ENCODE measurements at places on chromosomes 4 and X.

DNA sequence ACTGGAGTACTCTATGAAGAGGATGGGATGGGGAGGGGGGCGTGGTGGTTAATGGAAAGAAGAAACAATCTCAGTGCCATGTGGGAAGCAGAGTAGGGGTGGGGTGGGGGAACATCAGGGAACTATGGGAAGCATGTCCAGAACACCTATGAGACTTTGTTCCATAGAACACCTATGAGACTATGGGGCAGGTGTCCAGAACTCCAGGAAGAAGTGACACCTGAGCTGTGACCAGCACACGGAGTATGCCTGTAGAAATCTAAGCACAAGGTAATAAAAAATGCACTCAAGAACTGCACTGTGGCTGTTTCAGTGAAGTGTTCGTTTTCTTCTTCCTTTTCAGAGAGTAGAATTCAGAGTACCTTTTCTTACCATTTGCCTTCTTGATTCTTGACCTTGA is 704.8 kb upstream of the TENM3 start:
- no peak for DNase-seq
- no peaks in the 10 kb centered on the region for H3K4me1 ChIP-seq
- no peak overlapping the region for H3K4me3 ChIP-seq
- no peaks in the 10 kb centered on the region for H3K36me3 ChIP-seq

GRCh38 chrX:16892504-16893362 is 22.6 kb upstream of the RBBP7 start:
- peak; percentile 37 for DNase-seq
- peaks cover 5% of the 10 kb centered on the region for H3K27me3 ChIP-seq
- H3K36me3 ChIP-seq: no peaks in the 10 kb centered on the region
- peaks cover 13% of the 10 kb centered on the region for H3K4me1 ChIP-seq

DNA sequence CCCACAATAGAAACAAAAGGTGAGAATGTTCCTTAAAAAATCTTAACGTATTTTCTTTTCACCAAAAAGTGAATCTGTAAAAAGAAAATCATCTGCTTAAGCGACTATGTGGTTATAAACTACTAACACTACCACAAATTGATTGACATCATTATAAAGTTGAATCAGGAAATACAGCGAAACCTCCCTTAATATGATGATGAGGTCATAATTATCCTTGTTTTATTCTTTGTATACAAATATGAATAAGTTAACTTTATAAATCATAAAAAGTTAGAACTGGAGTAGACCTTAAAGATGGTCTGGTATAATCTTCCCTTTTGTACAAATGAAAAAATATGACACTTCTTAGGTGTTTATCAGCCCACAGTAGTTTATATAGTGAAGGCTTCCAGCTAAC is 35.6 kb downstream of the NFKB1 start:
- H3K27me3 ChIP-seq: no peaks in the 10 kb centered on the region
- peaks cover 49% of the 10 kb centered on the region for H3K4me1 ChIP-seq
- DNase-seq: no peak
- H3K36me3 ChIP-seq: peaks cover 45% of the 10 kb centered on the region
- no peak overlapping the region for H3K4me3 ChIP-seq

DNA sequence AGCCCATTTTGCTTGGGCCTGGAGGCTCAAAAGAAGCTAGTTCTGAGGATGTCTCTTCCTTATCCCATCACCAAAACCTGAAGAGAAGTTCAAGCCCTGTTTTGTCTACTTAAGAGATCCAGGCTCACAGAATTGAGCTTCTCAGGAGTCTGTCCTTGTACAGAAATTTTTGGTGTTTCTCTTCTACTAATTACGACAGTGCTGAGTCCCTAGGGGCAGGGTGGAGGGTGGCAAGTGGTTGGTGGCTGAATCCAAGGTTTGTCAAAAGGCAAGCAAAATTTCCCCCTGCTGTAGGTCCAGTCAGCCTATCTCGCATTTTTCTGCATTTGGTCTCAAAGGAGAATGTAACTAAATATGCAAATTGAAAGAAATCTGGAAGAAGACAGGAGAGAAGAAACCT is 377.9 kb downstream of the SMARCA1 start:
- no peaks in the 10 kb centered on the region for H3K4me1 ChIP-seq
- H3K27me3 ChIP-seq: no peaks in the 10 kb centered on the region
- no peak for DNase-seq
- H3K27ac ChIP-seq: no peak overlapping the region

DNA sequence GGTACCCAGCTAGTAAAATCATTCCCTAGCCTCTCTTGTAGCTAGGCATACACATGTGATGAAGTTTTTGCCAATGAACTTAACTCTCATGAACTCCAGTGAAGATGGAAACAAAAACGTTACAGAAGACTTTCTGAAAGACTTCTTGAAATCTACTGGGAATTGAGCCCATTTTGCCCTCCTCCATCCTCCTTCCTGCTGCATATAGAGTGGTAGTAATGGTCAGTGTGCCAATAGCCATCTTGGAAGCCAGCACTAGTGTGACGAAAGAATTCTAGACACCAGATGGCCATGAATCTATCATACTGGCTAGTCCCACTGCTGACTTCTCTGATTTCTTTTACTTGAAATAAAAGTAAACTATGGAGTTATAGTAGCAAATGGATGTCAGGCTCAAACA is 30.9 kb upstream of the PPA2 start:
- no peak overlapping the region for H3K27ac ChIP-seq
- no peaks in the 10 kb centered on the region for H3K4me1 ChIP-seq
- H3K27me3 ChIP-seq: peaks cover 4% of the 10 kb centered on the region

GRCh38 chr4:180650273-180650672 is 1592.9 kb upstream of the TENM3 start:
- no peaks in the 10 kb centered on the region for H3K27me3 ChIP-seq
- no peak overlapping the region for H3K4me3 ChIP-seq

GRCh38 chr4:68655764-68656444 is 14.5 kb downstream of the UGT2B15 start:
- no peaks in the 10 kb centered on the region for H3K4me1 ChIP-seq
- no peaks in the 10 kb centered on the region for H3K27me3 ChIP-seq
- no peak overlapping the region for H3K4me3 ChIP-seq
- H3K36me3 ChIP-seq: no peaks in the 10 kb centered on the region

GRCh38 chr4:175827516-175827915 is 15.5 kb upstream of the GPM6A start:
- DNase-seq: no peak
- H3K27ac ChIP-seq: no peak overlapping the region
- no peaks in the 10 kb centered on the region for H3K36me3 ChIP-seq
- H3K4me1 ChIP-seq: no peaks in the 10 kb centered on the region
- H3K4me3 ChIP-seq: no peak overlapping the region

GRCh38 chr4:81522711-81523110 is 51.0 kb upstream of the RASGEF1B start:
- no peaks in the 10 kb centered on the region for H3K4me1 ChIP-seq
- H3K4me3 ChIP-seq: no peak overlapping the region
- no peaks in the 10 kb centered on the region for H3K27me3 ChIP-seq
- no peak overlapping the region for H3K27ac ChIP-seq
- DNase-seq: no peak

DNA sequence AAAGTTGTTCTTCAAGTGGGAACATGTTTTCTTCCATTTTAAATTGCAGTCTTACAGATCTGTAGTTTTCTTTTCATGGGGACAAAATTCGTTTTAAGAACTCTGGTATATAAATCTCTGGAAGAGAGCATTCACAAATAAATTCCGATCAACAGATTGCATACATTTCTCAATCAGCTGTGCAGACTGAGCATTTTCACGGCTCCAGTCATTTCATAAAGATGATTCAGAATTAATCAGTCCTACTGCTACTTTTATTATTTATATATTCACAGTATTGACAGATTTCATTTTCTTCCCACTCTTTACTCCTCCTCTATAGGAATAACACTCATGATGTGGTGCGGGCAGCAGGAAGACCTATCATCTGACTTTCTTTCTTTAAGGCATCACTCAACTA is 534.9 kb upstream of the FTHL17 start:
- H3K36me3 ChIP-seq: no peaks in the 10 kb centered on the region
- no peaks in the 10 kb centered on the region for H3K4me1 ChIP-seq
- DNase-seq: no peak
- no peaks in the 10 kb centered on the region for H3K27me3 ChIP-seq
- no peak overlapping the region for H3K4me3 ChIP-seq

DNA sequence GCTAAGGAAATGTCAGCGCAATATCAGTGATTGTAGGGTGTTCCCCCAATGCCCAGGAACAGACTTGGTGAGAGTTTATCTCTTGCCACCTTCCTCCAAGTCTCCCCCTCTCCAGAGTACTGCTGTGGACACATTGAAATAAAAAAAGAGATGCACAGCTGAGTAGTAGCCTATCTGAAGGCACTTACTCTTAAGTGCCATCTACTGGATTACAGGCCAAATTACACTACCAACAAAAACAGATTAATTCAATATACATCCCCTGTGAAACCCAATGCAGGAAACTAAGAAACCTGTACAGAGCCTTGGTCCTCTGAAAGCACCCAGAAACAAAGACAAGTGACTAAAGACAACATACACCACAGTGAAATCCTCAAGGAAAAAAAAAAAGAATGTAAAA is 460.3 kb downstream of the ZIC3 start:
- DNase-seq: no peak
- H3K36me3 ChIP-seq: no peaks in the 10 kb centered on the region
- no peak overlapping the region for H3K27ac ChIP-seq
- no peaks in the 10 kb centered on the region for H3K4me1 ChIP-seq
- H3K27me3 ChIP-seq: no peaks in the 10 kb centered on the region

DNA sequence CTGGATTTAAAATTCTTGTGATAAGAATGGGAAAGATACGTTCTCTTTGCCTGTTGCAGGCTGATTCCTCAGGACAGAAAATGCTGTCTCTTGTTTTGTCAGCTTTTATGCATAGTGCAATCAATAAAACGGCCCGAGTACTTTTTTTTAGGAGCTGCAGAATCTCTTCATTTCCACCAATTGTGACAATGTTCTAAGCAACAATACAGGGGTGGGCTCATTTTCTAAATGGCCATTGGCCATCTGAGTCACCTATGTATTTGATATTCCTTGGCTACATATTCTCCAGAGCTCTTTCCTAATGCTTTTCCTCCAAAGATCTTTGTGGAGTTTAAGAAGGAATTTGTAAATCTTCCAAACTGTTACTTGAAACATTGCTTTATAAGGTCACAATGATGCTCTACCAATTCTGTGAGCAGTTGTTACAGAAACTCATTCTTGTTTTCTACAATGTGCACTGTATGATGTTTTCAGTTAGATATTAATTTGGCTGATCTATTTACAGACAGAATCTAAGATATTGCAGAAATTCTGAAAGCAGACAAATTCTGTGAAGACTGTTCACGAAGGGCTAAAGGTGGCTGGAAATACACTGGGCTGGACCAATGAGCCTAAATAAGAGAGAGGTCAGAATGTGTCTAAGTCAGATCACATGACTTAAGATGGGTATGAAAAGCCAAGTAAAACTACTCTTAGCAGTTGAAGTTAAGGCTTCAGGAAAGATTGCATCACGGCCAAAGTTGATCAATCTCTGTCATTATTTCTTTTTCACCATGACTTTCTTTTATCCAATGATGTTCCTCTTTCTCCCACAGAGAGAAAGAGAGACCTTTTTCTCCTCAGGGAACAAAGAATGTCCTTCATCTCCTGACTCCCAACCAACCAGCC is 33.4 kb downstream of the TAPT1 start:
- H3K4me3 ChIP-seq: no peak overlapping the region
- H3K4me1 ChIP-seq: peaks cover 15% of the 10 kb centered on the region
- H3K36me3 ChIP-seq: peaks cover 19% of the 10 kb centered on the region
- DNase-seq: no peak
- no peaks in the 10 kb centered on the region for H3K27me3 ChIP-seq

DNA sequence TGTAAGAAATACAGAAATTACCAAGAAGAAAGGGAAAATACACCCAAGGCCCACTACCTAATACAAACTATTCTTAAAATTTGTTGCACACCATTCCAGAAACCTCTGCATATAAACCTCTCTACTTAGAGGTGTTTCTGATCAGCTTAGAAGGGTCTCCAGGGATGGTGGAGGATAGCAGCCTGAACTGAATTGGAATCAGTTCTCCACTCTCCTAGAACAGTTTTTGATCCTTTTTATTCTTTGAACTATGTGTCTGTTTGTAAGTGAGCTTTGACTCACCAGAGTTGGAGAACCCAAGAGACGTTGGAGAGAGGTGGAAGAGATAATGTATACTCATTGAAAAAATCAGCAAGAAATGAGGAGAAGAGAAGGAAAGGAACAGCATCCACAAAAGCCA is 96.6 kb upstream of the OTUD4 start:
- no peak overlapping the region for H3K4me3 ChIP-seq
- no peak overlapping the region for H3K27ac ChIP-seq
- H3K27me3 ChIP-seq: peaks cover 5% of the 10 kb centered on the region

- peaks cover 13% of the 10 kb centered on the region for H3K4me1 ChIP-seq
- no peaks in the 10 kb centered on the region for H3K36me3 ChIP-seq
- H3K4me3 ChIP-seq: no peak overlapping the region
- no peaks in the 10 kb centered on the region for H3K27me3 ChIP-seq
- peak overlapping the region; percentile 2 for H3K27ac ChIP-seq
- no peak for DNase-seq
Observed at GRCh38 chr4:121246698-121247097, 82.6 kb upstream of the TNIP3 start.

DNA sequence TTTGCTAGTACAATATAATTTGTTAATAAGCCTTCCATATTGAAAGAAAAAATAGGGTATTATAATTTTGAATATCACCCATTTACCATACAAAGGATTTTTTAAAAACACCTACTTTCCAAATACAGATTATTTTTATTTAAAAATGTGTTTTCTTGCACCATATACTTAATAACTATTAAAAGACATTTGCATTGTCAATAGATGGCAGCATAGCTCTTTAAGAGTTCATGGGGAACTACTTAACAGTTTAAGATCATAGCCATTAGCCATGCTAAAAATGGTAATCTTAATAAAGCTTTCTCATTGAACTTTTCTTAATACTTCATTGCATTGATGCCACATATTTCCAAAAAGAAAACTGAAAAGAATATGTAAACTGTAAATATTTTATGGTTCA is 1995.9 kb downstream of the C4orf33 start:
- H3K36me3 ChIP-seq: no peaks in the 10 kb centered on the region
- H3K27ac ChIP-seq: no peak overlapping the region
- H3K4me3 ChIP-seq: no peak overlapping the region
- no peaks in the 10 kb centered on the region for H3K27me3 ChIP-seq
- H3K4me1 ChIP-seq: no peaks in the 10 kb centered on the region

DNA sequence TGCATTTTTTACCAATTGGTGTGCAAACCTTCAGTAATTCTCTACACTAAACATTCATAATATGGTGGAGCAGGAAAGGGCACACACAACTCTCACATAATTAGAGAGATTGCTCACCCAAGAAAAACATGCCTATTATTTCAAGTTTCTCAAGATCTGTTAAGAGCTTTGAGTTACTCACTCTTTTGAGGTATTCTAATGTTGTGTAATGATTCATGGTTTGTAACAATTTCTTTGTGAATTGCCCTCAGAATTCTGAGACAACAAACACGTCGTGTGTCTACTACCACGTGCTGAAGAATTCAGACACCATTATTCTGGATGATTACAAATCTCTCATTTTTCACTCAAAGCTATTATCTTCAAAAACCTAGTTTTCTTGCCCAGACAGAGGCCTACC is 82.8 kb downstream of the PDGFC start:
- no peak overlapping the region for H3K27ac ChIP-seq
- DNase-seq: no peak
- H3K4me3 ChIP-seq: no peak overlapping the region
- no peaks in the 10 kb centered on the region for H3K4me1 ChIP-seq
- H3K36me3 ChIP-seq: no peaks in the 10 kb centered on the region
- no peaks in the 10 kb centered on the region for H3K27me3 ChIP-seq

GRCh38 chr4:1250527-1250812 is 1.5 kb upstream of the CTBP1 start:
- H3K27ac ChIP-seq: peak overlapping the region; percentile 95
- DNase-seq: no peak
- H3K36me3 ChIP-seq: peaks cover 56% of the 10 kb centered on the region
- H3K4me3 ChIP-seq: peak overlapping the region; percentile 85
